NCI-H524 treated with DMSO at 0.1 percent for 48 hours (cell line): ENCODE measurements at places on chromosomes 4 and X.
A peak's percentile ranks its signal among the peaks of the same experiment; 100 is the strongest.

GRCh38 chr4:12421364-12421763 lies 992.7 kb upstream of the HS3ST1 start:
- no peak for DNase-seq

DNA sequence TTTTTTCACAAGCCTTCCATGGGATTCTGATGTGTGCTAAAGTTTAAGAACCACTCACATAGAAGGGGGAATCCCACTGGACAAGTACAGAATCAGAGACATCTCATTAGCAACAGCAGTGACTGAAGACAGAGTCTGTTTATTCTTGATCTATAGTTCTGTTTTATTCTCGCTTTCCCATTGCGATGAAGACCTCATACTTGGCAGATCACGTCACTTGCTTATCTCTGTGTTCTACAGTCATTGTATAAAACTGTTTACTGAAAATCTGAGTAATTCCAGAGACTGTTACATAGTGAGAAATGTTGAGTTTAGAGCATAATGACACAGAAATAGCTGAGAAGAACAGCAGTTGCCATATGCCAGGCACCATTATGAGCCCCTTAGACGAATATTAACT lies 185.5 kb downstream of the PTTG2 start:
- no peak for DNase-seq

- no peak for DNase-seq
Measured at GRCh38 chr4:8898419-8898818, 26.8 kb upstream of the HMX1 start.

GRCh38 chrX:139112432-139112831 lies 400.9 kb upstream of the FGF13 start:
- DNase-seq, result no peak

GRCh38 chrX:132443196-132444135 lies 45.4 kb downstream of the MBNL3 start:
- DNase-seq, result no peak

GRCh38 chr4:175998782-175999181 lies 66.9 kb upstream of the WDR17 start:
- no peak for DNase-seq

DNA sequence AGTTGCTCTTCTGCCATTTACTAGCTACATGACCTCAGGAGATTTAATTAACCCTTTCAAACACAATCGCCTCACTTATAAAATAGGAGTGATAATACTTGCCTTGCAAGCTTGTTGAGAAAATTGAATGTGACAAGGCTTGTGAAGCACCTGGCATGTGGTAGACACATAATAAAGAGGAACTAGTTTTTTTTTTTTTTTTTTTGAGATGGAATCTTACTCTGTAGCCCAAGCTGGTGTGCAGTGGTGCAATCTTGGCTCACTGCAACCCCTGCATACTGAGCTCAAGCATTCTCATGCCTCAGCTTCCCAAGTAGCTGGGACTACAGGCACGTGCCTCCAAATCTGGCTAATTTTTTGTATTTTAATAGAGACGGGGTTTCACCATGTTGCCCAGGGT lies 73.7 kb upstream of the STIM2 start:
- no peak for DNase-seq

- no peak for DNase-seq
Measured at GRCh38 chr4:44098973-44099372, 349.6 kb downstream of the KCTD8 start.

- no peak for DNase-seq
Measured at GRCh38 chrX:150896632-150897031, 1.8 kb downstream of the CD99L2 start.

GRCh38 chrX:3603026-3603661 lies 110.3 kb downstream of the PRKX start:
- no peak for DNase-seq

DNA sequence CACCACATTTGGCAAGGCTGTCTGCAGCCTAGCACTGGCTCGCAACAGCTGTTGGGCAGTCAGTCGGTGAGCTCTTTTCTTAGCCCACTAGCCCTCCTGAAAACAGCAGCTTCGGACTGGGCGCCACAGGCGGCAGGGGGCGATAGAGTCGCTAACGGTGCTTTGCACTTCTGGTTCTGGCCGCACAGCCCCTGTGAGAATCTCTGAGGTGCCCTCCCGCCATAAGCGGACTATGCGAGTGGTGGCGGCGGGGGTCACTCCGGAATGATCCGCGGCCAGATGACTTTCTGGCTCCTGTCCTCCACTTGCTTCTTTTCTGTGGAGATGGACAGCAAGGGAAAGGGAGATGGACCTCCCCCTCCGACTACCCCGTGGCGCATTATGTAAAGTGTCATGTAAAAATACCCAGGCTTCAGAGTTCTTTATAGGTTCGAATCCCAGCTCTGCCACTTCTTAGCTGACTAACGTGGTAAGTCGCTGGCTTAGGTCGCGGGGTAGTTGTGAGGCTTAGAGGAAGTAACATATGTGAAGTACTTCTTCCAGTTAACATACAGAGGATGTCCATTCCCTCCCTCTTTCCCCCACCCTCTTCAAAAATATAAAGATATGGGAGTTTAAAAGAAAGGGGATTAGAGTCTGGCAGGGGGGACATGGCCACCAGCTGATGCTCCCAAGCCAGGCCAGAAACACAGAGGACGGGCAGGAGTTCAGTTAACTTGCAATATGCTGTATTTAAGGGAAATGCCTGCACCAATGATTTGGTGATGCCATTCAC lies 11.0 kb downstream of the ARHGAP36 start:
- peak; percentile 61 for DNase-seq

DNA sequence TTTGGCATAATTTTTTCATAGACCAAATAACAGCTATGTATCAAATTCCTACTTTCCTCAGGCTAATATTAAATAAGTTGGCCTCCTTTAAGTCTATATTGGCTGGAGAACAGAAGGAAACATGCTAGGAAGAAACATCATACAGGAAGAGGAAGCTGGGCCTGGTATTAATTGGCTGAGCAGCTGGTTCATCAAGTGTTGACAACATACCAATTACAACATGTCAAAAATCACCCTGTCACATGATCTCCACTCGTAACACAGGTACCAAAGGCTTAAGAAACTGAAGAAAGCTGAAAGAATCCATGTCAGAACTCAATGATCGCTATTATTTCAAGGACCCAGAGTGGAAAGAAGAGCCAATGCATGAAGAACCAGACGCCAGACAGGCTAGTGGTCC lies 10.5 kb downstream of the WDFY3 start:
- peak; percentile 70 for DNase-seq

DNA sequence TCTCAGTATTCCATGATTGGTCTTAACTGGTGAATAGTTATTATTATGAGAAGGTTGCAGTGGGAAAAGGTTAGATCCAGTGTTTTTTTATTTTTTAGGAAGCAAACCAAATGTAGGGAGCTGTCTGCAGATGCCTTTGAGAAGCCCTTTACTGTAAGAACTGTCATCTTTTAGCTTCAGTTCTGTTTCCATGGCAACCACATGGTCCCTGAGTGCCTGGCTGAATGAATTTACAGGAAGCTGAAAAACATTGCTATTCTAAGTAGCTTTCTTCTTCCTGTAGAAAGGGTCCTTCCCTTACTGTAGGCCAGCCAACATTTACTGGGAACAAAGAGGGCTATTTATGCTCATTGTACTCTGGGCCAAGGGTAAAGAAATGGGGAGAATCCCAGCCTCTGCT lies 103.3 kb downstream of the DCLK2 start:
- no peak for DNase-seq

- DNase-seq, result no peak
Measured at GRCh38 chr4:77043507-77044136, 32.2 kb downstream of the CCNI start.
